ENCODE measurements at places on chromosomes 3 and 15. TPM values are rescaled to one million over a fixed set of nuclear protein-coding genes. Genes with fewer than 3 reads are reported as not detected.
A peak's percentile ranks its signal among the peaks of the same experiment; 100 is the strongest.

ZSCAN29 gene
- polyA plus RNA-seq = 28.1 TPM

EPHB1 gene
- 6.2 TPM for polyA plus RNA-seq

HSPBAP1 gene
- polyA plus RNA-seq = 12.3 TPM

ASB14 gene
- 0.68 TPM for polyA plus RNA-seq

IL17RE gene
- 14.5 TPM for polyA plus RNA-seq

PARP15 gene
- 0.58 TPM for polyA plus RNA-seq

CRYBG3 gene
- polyA plus RNA-seq = 21.0 TPM

PLS1 gene
- polyA plus RNA-seq = 28.2 TPM

LIPC gene
- 17.6 TPM for polyA plus RNA-seq

EPHA3 gene
- polyA plus RNA-seq = 3.2 TPM

PRTG gene
- polyA plus RNA-seq = 11.9 TPM

GOLGA8N gene
- polyA plus RNA-seq = 14.8 TPM

GRCh38 chr3:46406788-46407611 lies at the start of the genes CCR5AS and CCRL2:
TSS of gene CCR5AS (minus strand) at chr3:46407066.
TSS of gene CCRL2 (plus strand) at chr3:46407259. CDS start at chr3:46408080, 821 bp downstream.
- DNase-seq = no peak

DNA sequence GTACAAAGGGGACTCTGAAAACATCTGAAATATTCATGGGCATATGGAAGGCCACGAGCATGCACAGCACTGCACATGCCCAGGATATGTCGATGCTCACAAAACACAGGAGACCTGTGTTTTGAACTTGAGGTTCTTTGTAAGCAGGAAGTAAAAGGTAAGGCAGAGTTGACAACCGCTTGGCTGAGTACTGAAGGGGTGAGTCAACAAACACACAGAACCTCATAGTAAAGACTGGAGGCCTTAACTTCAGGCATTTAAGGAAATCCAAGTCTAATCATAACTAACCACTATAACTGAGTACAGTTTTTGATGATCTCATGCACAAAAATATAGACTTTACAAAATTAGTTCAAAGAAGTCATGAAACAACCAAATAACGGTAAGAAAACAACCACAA lies 80.6 kb downstream of the MYO9A start:
- no peak for DNase-seq

DNA sequence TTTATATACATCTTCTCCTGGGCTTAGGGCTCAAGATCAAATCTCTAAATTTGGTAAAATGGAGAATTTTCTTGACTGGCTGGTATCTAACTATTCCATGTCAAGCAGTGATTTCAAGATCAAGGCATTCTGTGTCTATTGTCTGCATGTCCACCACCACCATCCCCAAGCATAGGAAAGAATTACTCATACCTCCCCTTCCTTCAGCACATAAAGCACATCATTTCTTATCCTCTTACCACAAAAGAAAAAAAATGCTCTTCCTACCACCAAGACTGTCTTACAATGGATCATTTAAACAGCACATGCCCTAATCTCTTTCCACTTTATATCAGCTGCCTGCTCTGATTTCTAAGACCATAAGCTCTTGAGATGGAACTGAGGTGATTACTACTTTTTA lies 470.5 kb upstream of the THBS1 start:
- DNase-seq = no peak

DNA sequence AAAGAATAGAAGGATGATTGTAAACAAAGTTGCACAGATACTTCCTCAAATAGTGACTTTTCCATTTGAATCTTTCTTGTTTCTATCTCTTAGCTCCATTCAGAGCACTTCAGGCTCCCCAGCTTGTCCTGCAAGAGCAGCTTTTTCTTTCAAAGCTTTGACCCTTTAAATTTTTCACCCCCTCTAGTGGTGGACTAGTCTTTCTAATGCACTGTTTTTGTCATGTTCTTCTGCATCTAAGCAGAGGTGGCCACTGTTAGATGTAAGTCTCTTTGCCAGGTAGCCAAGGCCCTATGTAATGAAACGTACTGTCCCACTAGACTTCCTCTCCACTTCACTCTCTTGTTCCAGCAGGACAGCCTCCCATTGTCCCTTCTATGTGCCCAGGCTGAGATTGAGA lies 74.0 kb upstream of the MANF start:
- DNase-seq = no peak

- DNase-seq = no peak
Measured at GRCh38 chr3:177446165-177446601, 248.9 kb upstream of the TBL1XR1 start.

- DNase-seq = no peak
Measured at GRCh38 chr15:92159906-92160841, 233.5 kb upstream of the ST8SIA2 start.

DNA sequence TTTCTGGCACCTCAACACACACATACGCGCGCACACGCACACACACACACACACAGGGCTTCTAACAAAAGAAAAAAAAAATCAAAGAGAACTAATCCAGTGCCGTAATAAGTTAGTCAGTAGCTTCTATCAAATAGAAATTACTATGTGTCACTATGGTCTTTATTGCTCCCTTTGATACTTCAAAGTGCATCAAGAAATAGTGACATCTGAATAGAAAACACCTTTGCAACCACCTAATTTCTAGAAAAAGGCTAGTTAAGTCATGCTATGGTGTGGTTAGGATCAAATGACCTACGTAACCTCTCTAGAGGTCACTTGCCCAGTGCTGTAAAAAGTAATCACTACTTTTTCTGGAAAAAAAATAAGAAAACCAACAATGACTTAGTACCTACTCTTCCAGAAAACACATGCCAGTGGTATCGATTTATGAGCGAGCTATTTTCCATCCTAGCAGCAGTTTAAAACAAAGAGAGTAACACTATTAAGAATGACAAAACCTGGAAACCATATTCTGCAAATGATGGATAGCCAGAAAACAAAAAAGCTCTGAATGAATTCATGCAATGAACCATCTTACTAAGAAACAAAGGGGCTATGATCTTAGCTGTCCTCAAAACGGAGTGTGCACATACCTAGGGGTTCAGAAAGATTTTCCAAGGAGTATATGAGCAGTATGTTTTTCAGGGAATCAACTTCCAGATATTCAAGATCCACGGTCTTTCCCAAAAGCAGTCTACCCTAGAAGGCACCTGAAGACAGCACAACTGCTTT lies 6.8 kb downstream of the AVEN start:
- no peak for DNase-seq

DNA sequence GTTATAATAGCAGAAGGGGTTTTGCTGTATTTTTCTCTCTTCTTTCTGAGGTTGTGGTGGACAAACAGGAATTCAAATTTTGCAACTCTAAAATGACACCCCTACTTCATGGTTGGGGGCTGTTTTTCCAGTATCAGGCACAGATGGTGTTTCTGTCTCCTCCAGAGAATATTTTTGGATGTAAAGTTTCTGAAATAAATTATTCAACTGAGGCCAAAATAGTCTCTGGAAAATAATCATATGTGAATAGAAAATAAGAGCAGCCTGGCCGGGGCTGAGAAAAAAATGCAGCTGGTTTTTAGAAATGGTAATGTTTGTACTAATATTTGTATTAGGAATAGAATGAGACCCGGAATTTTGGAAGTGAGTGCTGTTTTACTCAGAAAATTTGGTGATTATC lies 121.3 kb upstream of the ADAMTS9 start:
- no peak for DNase-seq

DNA sequence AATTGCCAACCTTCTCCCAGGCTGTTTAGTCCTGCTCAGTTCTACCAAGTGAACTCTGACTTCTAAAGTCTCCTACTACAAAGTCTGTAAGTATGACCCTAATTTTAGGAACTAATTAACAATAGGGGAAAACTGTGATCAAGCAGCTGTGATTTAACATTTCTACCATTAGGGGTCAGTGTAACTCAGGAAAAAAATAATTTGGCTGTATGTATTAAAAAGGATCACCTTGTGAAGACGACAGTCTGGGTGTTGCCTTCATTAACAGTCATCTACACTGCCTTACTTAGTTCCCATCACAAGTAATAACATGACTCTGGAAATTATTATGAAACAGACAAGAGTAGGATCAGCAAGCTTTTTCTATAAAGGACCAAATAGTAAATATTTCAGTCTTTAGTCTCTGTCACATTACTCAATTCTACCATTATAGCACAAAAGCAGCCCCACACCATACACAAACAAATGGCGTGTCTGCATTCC lies 4.2 kb upstream of the NPHP3 start:
- peak; percentile 44 for DNase-seq

GRCh38 chr15:35557544-35557943 lies 11.6 kb upstream of the DPH6 start:
- DNase-seq = no peak

GRCh38 chr3:134315286-134316106 lies 58.8 kb downstream of the AMOTL2 start:
- DNase-seq = no peak

DNA sequence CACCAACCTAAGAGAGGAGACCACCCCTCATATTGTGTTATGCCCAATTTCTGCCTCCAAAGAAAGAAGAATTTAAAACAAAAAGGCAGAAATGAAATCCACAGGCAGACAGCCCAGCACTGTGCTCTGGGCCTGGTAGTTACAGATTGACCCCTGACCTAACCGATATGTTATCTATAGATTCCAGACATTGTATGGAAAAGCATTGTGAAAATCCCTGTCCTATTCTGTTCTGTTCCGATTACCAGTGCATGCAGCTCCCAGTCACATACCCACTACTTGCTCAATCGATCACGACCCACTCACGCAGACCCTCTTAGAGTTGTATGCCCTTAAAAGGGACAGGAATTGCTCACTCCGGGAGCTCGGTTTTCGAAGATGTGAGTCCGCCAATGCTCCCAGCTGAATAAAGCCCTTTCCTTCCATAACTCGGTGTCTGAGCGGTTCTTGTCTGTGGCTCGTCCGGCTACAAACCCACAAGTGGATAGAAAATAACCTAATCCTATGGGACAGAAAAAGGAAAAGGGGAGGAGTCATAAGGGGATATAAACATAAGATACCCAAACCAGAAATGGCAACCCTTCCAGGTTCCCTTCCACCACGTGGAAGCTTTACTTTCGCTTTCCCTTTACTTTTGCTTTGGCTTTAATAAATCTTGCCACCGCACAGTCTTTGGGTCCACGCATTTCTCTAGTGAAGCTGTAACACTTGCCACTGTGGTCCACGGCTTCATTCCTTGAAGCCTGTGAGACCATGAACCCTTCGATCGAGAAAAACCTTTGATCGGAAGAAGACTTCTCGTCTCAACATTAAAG lies 1.7 kb upstream of the CFAP91 start:
- no peak for DNase-seq

DNA sequence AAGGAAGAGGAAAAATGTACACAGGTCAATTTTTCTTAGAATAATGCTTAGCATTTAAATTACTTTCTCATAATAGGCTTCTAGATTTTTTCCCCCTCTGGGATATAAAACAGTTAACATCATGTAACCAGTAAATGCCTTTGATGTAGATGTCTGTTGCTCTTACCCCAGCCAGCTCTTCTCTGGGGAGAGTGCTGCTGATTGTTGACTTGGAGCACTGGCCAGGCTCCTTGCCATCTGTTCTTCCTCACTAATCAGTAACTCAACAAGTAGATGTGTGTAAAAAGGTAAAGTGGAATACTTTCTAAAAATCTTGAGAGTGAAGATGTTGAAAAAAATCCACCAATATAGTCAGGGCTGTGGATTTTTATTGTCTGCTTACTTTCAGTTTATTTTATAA lies 42.2 kb downstream of the RIOX2 start:
- no peak for DNase-seq

GRCh38 chr15:48833526-48834239 lies 22.8 kb upstream of the CEP152 start:
- no peak for DNase-seq

DNA sequence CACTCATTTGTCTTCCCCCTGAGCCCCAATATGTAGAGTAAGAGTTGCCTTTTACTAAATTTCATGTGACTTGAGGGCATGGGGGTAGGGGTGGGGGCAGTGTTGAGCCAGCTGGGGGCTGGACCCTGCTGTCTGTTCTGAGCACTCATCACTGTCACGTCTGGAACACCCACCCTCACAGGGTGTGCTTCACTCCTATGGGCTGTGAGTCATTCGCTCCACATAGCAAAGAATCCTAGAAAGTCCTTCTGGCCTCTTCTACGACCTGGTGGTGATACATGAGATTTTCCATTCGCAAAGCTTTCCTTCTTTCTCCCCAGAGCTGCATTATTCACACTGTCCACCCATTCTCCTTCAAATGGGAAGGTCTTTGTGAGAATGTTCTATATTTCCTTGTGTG lies 43.6 kb upstream of the MGLL start:
- no peak for DNase-seq

- no peak for DNase-seq
Measured at GRCh38 chr15:28921919-28922706, 36.3 kb downstream of the APBA2 start.

- DNase-seq = no peak
Measured at GRCh38 chr3:177357352-177358090, 160.2 kb upstream of the TBL1XR1 start.

- DNase-seq = no peak
Measured at GRCh38 chr3:142027300-142027699, 122.0 kb downstream of the TFDP2 start.

DNA sequence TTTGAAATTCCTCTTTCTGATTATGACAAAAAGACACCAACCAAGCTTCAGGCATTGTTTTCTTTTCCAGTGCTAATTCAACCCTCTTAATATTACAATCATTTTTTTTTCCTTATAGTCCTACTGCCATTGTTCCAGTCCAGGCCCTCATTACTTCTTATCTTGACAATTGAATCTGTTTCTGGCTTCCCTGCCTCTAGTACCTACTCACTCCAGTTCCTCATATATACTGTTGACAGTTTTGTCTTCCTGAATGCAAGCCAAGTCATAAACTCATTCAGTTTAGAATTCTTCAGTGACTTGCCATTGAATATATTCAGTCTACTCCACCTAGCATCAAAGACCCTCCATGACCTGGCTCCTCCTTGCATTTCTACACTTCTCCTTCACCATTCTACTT lies 507.4 kb downstream of the FGF12 start:
- DNase-seq = no peak

GRCh38 chr3:114218578-114219185 lies 18.7 kb downstream of the ZNF80 start:
- no peak for DNase-seq

- no peak for DNase-seq
Measured at GRCh38 chr3:188133646-188134045, 20.3 kb upstream of the LPP start.

DNA sequence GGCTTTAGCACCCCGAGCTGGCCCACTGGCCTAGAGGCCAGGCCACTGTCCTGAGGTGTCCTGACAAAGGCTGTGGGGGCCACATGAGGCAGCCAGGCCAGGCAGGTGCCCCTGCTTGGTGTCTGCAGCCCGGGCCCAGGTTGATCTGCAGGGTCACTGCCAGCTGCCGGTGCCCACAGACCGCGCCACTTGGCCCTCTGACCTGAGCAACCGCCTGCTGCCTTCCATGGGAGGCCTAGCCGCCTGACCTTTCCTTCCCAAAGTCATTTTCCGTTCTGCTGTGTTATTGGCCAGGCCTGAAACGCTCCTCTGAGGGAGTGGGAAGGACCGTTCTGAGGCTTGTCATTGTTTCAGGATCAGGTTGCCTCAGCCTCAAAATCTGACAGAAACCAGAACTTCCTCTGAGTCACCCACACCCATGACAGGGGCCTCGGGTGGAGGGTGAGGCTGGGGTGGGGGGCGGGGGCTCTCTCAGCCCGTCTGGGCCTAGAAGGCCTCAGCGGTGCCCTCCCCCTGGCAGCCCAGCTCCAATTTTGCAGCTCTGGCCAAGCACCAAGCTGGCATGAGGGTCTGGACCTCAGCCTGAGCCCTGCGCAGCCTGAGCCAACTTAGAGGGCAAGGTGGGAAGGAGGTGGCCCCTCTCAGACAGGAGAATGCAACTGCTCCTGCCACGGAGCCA lies 140.7 kb upstream of the MEF2A start:
- no peak for DNase-seq
